ENCODE measurements at places on chromosomes 4 and X. TPM values are rescaled to one million over a fixed set of nuclear protein-coding genes. Genes with fewer than 3 reads are reported as not detected.

The GPR34 gene
- total RNA-seq, result not detected

The MEPE gene
- total RNA-seq, result not detected

The RIPPLY1 gene
- not detected for total RNA-seq

The CT45A5 gene
- total RNA-seq, result not detected

The CT45A3 gene
- total RNA-seq, result not detected

The JAKMIP1 gene
- total RNA-seq, result not detected

The LSM6 gene
- total RNA-seq, result 36.4 TPM

The CLDN34 gene
- total RNA-seq, result not detected

The GABRG1 gene
- total RNA-seq, result not detected

The XPNPEP2 gene
- not detected for total RNA-seq

The RGN gene
- 1.1 TPM for total RNA-seq

The TMSB15C gene
- 0.22 TPM for total RNA-seq

The HSD17B13 gene
- total RNA-seq, result 0.22 TPM

The MAP3K15 gene
- not detected for total RNA-seq

The SSX3 gene
- not detected for total RNA-seq

The RADX gene
- not detected for total RNA-seq

The FAM184B gene
- not detected for total RNA-seq

The TMEM271 gene
- total RNA-seq, result not detected

The PRR32 gene
- not detected for total RNA-seq

The JCHAIN gene
- 2.6 TPM for total RNA-seq

The NHS gene
- 5.3 TPM for total RNA-seq

The PRRG3 gene
- not detected for total RNA-seq

The CCSER1 gene
- total RNA-seq, result 0.14 TPM

All from placental pericyte (primary cell).